ENCODE measurements at places on chromosomes 16 and 17.

DNA sequence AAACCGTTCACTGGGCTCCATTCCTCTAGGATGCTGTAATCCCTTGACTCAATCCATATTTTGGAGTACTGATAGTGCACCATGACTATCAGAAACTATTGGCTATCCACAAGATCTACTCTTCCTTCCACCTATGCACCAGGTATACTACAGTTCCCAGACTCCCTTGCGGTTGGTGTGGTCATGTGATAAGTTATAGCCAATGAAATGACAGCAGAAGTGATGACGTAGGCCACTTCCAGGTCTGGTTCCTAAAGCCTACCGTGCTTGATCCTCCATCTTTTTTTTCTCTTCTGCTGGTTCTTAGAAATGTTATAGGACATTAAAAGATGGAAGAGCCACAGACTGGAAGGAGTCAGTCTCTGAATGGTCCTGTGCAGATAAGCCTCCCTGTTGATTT, 278.8 kb upstream of the C16orf82 start:
- DNase-seq: no peak

DNA sequence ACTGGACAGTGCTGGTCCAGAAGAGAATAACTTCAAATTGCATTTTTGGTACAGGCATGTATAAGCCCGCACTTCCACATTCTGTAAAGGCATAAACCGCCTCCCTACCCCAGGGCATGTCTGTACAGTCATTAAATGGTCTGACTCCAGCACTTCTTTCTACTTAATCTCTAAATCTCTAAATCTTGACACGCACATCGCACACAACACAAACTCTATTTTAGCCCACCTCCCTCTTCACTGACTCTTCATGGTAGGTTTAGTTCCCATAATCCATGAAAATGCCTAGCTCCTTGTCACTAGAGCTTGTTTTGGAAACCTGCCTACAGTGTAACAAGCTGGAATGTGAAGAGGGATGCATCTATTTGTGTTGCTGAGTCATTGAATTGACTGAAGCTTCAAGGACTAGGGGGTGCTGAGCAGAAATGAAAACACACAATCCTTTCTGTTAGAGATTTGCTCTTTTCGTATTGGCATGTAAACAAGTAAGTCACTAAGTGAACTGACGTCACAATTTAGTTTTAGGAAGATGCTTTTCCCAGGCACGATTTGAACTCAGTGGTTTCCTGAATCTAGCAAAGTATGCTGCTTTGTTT, 1.6 kb upstream of the DUSP14 start:
- DNase-seq: no peak

DNA sequence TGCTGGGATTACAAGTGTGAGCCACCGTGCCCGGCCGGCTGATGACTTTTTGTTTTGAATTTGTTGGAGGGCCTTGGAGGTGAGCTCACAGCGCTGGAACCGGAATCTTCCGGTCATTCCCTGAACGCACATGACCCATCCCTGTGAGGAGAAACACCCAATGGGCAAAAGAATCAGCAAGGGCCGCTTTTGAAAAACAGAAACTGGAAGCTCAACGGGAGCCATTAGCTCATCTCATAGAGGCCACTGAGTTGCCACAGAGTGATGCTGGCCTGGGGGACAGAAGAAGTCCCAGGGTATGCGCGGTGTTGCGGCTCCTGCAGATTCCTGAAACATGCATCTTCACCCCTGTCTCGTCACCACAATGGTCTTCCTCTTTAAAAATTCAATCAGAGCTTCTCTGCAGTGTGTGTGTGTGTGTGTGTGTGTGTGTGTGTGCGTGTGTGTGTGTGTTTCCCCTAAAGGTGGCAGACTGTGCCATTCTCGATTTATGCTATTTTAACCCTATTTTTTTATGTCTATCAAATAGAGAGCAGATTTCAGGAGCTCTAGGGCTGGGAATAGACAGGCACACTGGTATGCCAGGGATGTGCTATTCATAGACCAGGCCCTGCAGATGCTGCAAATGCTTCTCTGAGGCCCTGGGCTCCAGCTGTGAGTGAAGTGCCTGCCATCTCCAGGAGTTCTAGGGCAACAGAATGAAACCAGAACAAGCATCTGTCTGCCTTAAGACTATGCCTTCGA, 68.3 kb downstream of the MARCHF10 start:
- DNase-seq: no peak

- no peak for DNase-seq
Observed at GRCh38 chr17:43465049-43465448, 18.7 kb upstream of the DHX8 start.

DNA sequence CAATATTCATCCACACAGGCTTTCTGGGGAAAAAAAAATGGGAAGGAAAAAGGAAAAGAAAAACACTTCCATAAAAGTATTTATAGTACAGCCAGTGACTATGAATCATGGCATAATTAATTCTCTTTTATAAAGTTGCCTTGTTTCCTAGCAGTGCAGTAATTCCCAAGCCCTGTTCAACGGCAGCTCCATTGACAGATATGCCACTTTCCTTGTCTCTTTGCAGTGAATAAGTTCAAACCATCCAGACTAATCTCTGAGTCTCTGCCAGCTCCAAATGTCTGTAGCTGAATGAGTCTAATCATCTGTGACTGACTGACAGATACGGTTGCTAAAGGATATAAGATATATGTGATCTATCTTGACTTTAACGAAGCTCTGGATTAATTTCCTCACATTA, 52.9 kb upstream of the KCNJ16 start:
- no peak for DNase-seq

DNA sequence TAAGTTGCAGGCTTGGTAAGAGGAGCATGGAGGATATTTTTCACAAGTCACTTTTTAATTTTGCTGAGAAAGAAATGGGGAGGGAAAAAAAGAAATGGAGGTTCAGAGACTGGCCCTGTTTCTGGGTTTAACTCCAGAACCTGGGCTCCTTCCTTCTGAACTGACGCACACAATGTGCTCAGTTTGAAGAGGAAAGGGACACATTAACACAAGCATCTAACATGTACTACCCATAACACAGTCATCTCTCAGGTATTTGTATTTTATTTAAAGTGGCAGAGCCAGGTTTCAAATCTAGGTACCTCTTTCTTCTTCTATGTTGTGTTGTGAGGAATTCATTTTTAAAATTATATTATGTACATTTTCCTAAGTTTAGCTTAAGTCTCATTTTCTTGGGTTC, 5.3 kb upstream of the TMEM100 start:
- DNase-seq: no peak

GRCh38 chr17:79361873-79362771, 248.7 kb downstream of the RBFOX3 start:
- no peak for DNase-seq

- no peak for DNase-seq
Observed at GRCh38 chr17:1110862-1111598, 68.8 kb downstream of the ABR start.

DNA sequence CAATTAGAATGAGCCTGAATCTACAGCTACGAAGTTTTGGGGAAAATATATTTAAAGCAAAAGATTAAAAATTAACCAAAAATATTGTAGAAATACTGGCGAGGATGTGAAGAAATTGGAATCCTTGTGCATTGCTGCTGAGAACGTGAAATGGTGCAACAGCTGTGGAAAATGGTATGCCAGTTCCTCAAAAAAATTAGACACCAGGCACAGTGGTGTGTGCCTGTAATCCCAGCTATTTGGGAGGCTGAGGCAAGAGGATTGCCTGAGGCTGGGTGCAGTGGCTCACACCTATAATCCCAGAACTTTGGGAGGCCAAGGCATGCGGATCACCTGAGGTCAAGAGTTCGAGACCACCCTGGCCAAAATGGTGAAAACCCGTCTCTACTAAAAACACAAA, 119.9 kb upstream of the TMEM97 start:
- no peak for DNase-seq

DNA sequence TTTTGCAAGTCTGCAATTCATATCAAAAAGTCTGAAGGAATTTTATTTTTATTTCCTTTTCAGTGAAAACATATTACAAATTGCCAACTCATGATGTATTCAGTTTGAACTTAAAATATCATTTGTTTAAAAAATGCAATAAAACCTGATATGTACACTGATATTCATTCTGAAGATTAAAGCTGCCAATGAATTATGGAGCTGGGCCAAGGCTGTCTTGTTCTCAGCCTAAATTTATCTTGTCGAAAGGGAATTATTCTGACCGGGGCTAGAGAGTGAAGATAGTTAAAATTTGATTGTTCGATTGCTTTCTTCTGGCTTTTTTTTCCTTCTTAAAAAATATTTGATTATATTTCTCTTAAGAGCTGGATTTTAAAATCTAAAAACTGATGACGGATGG, 54.0 kb upstream of the RBFOX1 start:
- DNase-seq: no peak

- no peak for DNase-seq
Observed at GRCh38 chr17:33511670-33512069, 218.6 kb upstream of the ASIC2 start.

DNA sequence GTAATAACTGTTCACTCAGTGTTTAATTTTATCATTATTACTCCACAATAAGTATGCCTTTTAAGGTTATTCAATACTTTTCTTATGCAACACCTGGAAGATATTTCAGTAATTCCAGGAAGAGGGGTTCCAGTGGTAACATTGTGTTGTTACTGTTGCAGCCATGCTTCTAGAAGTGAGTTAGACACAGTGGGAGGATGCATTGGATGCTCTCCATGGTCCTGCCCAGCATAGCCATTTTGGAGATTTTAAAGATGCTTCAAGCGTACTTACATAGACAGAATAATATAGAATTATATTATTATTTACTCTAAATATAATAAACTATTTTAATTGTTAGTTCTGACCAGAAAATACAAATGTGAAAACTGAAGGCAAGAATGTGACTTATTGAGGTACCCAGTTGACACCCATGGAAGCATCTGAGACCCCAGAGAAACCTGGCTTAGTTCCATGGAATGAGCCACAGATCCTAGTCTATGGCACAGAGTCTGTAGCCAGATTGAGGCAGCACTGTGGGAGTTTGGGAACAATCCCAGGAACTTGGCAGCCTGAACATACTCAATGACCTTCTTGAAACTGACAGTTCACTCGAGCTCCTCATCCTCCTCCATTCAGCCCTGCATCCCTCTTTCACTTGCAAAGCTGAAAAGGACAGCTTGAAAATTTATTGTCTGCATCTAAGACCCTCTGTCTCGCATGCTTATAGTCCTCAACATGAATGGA, 190.1 kb upstream of the HS3ST4 start:
- DNase-seq: no peak

DNA sequence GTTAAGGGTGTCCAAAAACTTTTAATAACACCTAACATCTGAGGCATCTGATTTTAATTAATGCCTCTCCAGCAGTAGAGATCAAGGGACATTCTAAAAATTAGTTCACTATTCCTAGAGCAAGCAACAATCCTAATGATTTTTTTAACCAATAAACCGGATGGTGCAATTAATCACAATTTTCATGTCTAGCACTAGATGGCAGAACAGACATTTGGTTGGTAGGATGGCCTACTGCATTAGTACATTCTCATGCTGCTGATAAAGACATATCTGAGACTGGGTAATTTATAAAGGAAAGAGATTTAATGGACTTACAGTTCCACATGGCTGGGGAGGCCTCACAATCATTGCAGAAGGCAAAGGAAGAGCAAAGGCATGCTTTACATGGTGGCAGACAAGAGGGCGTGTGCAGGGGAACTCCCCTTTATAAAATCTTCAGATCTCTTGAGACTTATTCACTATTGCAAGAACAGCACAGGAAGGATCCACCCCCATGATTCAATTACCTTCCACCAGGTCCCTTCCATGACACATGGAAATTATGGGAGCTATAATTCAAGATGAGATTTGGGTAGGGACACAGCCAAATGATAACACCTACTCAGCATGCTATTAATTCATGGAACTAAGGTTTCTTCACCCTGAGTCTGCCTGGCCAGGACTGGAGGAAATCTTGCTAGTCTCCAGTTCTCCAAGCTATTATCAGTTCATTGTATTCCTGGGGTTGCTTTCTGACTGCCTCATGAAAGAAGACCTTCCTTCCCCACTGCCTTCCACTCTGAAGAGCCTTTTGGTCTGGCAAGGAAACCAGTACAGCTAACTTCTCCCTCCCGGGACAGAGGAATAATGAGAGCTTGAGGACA, 24.8 kb downstream of the HS3ST3A1 start:
- DNase-seq: no peak

- no peak for DNase-seq
Observed at GRCh38 chr17:17689312-17689711, 8.1 kb downstream of the RAI1 start.

Measured in activated T-helper 1 cell treated with anti-CD3 and anti-CD28 coated beads, Interleukin-2, amount 50 U/mL, for 16 hours (primary cell).